ENCODE measurements at places on chromosomes 2 and 18. TPM values are rescaled to one million over a fixed set of nuclear protein-coding genes. Genes with fewer than 3 reads are reported as not detected.

DNA sequence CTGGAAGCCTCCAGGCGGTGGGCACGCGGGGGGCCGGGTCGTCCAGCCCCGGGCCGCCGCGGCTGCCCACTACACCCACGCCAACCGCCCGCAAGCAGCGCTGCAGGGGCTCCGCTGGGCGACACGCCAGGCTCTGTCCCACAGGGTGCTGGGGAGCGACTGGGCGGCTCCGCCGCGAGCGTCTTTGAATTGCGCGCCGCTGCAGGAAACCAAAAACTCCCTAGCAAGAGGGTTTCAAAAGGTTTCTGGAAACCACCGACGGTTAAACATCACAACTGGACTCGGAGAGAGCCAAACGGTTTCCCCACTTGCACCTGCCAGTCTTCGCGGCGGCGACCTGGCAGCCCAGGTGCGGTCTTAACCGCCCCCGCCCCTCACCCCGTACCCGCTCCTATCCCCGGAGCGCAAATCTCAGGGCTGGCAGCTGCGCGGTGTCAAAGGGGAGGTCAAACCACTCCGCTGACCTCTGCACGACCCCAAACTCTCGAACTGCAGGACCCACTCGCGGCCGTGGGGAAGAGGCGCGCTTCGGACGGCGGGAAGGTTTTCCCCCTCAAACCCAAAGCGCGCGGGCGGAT lies 1.0 kb downstream of the CXCR4 start:
- H3K27me3 ChIP-seq = no peaks in the 10 kb centered on the region
- H3K27ac ChIP-seq = peak overlapping the region; percentile 96
- peaks cover 87% of the 10 kb centered on the region for H3K4me1 ChIP-seq
- DNase-seq = peak; percentile 92
- peaks cover 45% of the 10 kb centered on the region for H3K36me3 ChIP-seq

DNA sequence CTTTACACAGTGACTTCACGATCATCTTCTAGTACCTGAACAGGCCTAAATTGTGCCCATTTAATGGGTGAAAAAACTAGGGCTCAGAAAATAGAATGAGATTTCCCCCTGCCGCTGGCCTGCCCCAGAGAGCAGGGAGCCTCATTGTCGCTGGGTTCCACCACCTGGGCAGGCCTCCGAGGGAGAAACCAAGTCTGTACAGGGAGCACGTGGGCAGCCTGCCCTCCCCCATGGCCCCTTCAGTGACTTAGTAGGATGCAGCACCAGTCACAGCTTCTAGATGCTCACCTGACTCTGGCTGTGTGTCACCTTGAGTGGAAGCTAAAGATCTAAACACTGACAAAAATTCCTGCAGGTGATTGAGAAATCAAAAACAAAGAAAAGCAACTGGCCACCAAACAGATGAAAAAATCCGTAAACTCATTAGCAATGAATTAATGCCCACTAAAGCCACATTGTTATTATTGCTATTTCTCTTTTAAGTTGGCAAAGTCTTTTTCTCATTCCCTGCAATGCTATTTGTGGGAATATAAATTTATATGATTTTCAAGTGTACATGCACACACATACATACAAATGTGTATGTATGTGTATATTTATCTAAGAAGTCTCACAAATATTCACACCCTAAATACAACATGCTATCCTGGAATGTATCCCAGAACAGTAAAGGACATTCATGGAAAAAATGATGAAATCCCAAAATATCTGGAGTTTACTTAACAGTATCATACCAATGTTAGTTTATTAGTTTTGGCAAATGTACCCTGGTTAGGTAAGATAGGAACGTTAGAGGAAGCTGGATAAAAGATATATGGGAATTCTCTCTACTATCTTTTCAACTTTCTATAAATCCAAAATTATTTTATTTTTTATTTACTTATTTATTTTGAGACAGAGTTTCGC lies 18.7 kb upstream of the ASPRV1 start:
- H3K27me3 ChIP-seq = no peaks in the 10 kb centered on the region
- H3K4me3 ChIP-seq = no peak overlapping the region
- no peaks in the 10 kb centered on the region for H3K36me3 ChIP-seq
- peak; percentile 42 for DNase-seq
- H3K4me1 ChIP-seq = no peaks in the 10 kb centered on the region

DNA sequence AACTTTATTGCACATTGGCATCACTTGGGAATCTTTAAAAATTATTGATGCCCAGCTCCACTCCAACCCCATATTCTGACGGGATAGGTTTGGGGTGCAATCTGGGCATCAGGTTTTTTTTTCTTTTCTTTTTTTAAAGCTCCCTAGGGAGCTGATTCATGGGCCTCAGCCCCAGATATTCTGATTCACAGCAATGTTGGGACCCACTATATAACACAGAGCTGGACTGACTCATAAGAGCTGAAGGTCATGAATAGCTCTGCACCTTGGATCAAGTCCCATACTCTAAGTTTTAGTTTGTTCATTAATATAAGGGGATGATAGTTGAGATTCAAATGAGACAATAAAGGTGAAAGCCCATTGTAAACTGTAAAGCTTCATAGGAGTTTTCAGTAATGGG lies 191.1 kb upstream of the REV1 start:
- no peak overlapping the region for H3K4me3 ChIP-seq
- DNase-seq = no peak
- no peaks in the 10 kb centered on the region for H3K36me3 ChIP-seq
- H3K27ac ChIP-seq = no peak overlapping the region
- H3K4me1 ChIP-seq = no peaks in the 10 kb centered on the region
- H3K27me3 ChIP-seq = no peaks in the 10 kb centered on the region

GRCh38 chr2:64779117-64779690 lies 125.5 kb upstream of the SERTAD2 start:
- DNase-seq = no peak
- H3K27ac ChIP-seq = no peak overlapping the region
- no peaks in the 10 kb centered on the region for H3K27me3 ChIP-seq
- no peak overlapping the region for H3K4me3 ChIP-seq
- no peaks in the 10 kb centered on the region for H3K4me1 ChIP-seq

DNA sequence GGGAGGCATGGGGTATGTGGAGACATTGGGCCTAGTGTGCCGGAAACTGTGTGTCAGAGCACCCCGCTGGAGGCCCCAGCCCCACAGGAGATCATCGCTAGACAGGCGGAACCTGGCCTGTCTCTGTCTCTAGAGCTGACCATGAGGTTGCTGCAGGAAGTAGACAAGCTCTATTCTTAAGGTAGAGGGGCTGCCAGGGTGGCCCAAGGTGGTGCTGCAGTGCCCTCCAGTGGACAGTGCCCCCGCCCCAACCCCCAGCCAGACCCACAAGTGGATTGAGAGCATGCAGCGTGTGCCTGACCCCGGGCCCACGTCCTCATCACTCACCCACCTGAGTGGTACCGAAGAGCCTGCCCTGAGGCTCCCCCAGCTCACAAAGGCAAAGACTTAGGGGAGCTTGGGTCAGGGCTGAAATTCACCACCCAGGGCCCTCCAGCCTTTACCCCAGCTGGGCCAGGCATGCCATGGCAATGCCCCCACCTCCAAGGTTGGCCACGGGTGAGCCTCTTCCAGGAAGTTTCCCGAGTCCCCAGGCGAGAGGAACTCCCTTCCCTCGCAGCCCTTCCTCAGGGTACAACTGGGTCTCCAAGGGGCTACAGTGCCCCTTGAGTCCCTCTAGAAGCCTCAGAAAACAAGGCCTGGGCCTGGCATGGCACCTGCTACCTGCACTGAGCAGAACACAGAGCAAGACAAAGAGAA lies 155.0 kb downstream of the TTC32 start:
- DNase-seq = no peak
- H3K27ac ChIP-seq = no peak overlapping the region
- H3K36me3 ChIP-seq = no peaks in the 10 kb centered on the region
- H3K4me3 ChIP-seq = no peak overlapping the region

- no peaks in the 10 kb centered on the region for H3K27me3 ChIP-seq
- H3K36me3 ChIP-seq = no peaks in the 10 kb centered on the region
- peak overlapping the region; percentile 8 for H3K27ac ChIP-seq
- no peak overlapping the region for H3K4me3 ChIP-seq
- H3K4me1 ChIP-seq = no peaks in the 10 kb centered on the region
Measured at GRCh38 chr2:42060028-42060427, 12.2 kb downstream of the PKDCC start.

- no peaks in the 10 kb centered on the region for H3K4me1 ChIP-seq
- H3K36me3 ChIP-seq = no peaks in the 10 kb centered on the region
- peak; percentile 46 for DNase-seq
- H3K27me3 ChIP-seq = no peaks in the 10 kb centered on the region
- no peak overlapping the region for H3K27ac ChIP-seq
Measured at GRCh38 chr2:128617029-128617590, 298.4 kb upstream of the HS6ST1 start.

GRCh38 chr2:135055182-135055786 lies 3.2 kb downstream of the RAB3GAP1 start:
- no peak overlapping the region for H3K4me3 ChIP-seq
- H3K4me1 ChIP-seq = peaks cover 45% of the 10 kb centered on the region
- H3K27me3 ChIP-seq = no peaks in the 10 kb centered on the region
- no peaks in the 10 kb centered on the region for H3K36me3 ChIP-seq

- no peaks in the 10 kb centered on the region for H3K4me1 ChIP-seq
- H3K27me3 ChIP-seq = no peaks in the 10 kb centered on the region
- no peak for DNase-seq
- H3K27ac ChIP-seq = no peak overlapping the region
- H3K4me3 ChIP-seq = no peak overlapping the region
Measured at GRCh38 chr2:9975805-9976447, 24.4 kb downstream of the GRHL1 start.

GRCh38 chr2:48738806-48739205 lies 16.7 kb downstream of the LHCGR start:
- no peaks in the 10 kb centered on the region for H3K4me1 ChIP-seq
- no peaks in the 10 kb centered on the region for H3K27me3 ChIP-seq
- H3K27ac ChIP-seq = no peak overlapping the region
- H3K4me3 ChIP-seq = no peak overlapping the region
- no peak for DNase-seq

GRCh38 chr2:216070195-216070594 lies 11.4 kb downstream of the PECR start:
- DNase-seq = no peak
- H3K27me3 ChIP-seq = no peaks in the 10 kb centered on the region
- peaks cover 11% of the 10 kb centered on the region for H3K36me3 ChIP-seq
- H3K27ac ChIP-seq = no peak overlapping the region

DNA sequence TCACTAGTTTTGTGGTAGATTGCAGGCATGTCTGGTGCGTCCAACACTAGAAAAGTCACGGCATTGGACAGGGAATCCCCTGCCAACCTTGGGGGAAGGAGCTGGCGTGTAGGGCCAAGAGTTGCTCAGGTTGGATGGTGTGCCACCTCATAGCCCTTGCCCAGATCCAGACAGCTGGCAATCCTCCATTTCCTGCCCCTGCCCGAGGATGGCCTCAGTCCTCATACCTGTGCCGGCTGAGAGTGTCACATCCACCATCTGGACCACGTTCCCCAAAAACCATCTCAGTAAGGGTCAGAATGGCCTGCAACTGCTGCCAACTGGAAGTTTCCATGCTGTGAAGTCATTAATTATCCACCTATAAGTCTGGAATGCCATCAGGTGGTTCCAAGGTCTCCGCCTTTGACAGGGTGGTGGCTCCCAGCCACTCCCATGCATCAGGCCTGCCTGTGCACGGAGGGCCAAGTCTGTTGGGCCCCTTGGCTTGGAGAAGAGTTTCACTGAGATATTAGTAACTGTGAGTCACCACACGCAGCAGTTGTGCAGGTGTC lies 55.0 kb downstream of the IMPA2 start:
- no peak overlapping the region for H3K4me3 ChIP-seq
- no peak overlapping the region for H3K27ac ChIP-seq
- no peaks in the 10 kb centered on the region for H3K36me3 ChIP-seq
- peaks cover 6% of the 10 kb centered on the region for H3K4me1 ChIP-seq
- no peak for DNase-seq

- H3K27ac ChIP-seq = no peak overlapping the region
- H3K4me3 ChIP-seq = no peak overlapping the region
- H3K36me3 ChIP-seq = no peaks in the 10 kb centered on the region
- no peaks in the 10 kb centered on the region for H3K4me1 ChIP-seq
- no peaks in the 10 kb centered on the region for H3K27me3 ChIP-seq
Measured at GRCh38 chr18:79608069-79608468, 71.5 kb upstream of the CTDP1 start.

GRCh38 chr2:109538546-109538945 lies 75.2 kb downstream of the SEPTIN10 start:
- no peak overlapping the region for H3K27ac ChIP-seq
- DNase-seq = no peak
- H3K27me3 ChIP-seq = no peaks in the 10 kb centered on the region
- H3K36me3 ChIP-seq = no peaks in the 10 kb centered on the region
- no peak overlapping the region for H3K4me3 ChIP-seq

- H3K27me3 ChIP-seq = no peaks in the 10 kb centered on the region
- H3K4me3 ChIP-seq = no peak overlapping the region
- H3K36me3 ChIP-seq = no peaks in the 10 kb centered on the region
- H3K27ac ChIP-seq = no peak overlapping the region
- no peak for DNase-seq
- H3K4me1 ChIP-seq = no peaks in the 10 kb centered on the region
Measured at GRCh38 chr18:25186871-25187270, 165.1 kb downstream of the ZNF521 start.

- no peak overlapping the region for H3K4me3 ChIP-seq
- no peak overlapping the region for H3K27ac ChIP-seq
- H3K36me3 ChIP-seq = peaks cover 8% of the 10 kb centered on the region
- no peaks in the 10 kb centered on the region for H3K4me1 ChIP-seq
- no peak for DNase-seq
- H3K27me3 ChIP-seq = no peaks in the 10 kb centered on the region
Measured at GRCh38 chr2:18548621-18549020, 11.8 kb downstream of the RDH14 start.

DNA sequence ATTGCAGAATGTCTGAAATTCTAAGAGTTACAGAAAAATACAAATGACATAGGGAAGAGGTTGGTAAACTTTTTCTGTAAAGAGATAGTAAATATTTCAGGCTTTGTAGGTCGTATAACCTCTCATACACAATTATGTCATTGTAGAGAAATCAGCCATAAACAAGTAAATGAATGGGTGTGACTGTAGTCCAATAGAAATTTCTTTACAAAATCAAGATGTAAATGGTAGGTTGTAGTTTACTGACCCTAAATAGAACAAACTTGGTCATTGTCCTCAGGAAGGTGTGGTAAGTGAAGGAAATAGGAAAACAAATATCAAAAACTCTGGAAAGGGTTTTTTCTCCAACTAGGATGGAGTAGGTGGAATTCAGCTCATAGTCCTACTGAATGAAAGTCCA lies 415.5 kb upstream of the SPHKAP start:
- DNase-seq = no peak
- H3K4me3 ChIP-seq = no peak overlapping the region
- no peaks in the 10 kb centered on the region for H3K4me1 ChIP-seq
- H3K27ac ChIP-seq = no peak overlapping the region
- no peaks in the 10 kb centered on the region for H3K36me3 ChIP-seq

Gene EGR4
- not detected for total RNA-seq

Gene ONECUT2
- not detected for total RNA-seq

Gene IL36RN
- not detected for total RNA-seq
